T-helper 22 cell (primary cell): ENCODE measurements at places on chromosomes 4 and X.

DNA sequence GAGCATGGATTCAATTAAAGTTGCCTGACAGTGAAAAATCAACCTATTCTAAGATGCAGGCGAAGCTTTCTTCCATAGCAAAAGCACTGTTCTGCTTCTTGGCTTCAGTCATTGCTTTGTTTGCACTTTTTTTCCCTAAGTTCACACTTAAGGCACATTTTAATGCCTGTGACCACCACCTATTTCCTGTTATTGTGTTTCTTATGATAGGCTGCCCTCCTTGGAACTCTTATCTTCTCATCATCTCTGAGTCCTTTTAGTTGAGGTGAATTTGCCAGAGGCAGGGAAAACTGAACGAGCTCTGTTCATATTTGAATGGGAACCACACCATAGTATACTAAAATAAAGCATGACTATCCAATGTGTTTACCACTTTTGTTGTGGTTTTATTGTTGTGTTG lies 119.8 kb downstream of the SPCS3 start:
- no peak for DNase-seq

GRCh38 chrX:16666541-16666940 lies 16.6 kb downstream of the S100G start:
- no peak for DNase-seq

DNA sequence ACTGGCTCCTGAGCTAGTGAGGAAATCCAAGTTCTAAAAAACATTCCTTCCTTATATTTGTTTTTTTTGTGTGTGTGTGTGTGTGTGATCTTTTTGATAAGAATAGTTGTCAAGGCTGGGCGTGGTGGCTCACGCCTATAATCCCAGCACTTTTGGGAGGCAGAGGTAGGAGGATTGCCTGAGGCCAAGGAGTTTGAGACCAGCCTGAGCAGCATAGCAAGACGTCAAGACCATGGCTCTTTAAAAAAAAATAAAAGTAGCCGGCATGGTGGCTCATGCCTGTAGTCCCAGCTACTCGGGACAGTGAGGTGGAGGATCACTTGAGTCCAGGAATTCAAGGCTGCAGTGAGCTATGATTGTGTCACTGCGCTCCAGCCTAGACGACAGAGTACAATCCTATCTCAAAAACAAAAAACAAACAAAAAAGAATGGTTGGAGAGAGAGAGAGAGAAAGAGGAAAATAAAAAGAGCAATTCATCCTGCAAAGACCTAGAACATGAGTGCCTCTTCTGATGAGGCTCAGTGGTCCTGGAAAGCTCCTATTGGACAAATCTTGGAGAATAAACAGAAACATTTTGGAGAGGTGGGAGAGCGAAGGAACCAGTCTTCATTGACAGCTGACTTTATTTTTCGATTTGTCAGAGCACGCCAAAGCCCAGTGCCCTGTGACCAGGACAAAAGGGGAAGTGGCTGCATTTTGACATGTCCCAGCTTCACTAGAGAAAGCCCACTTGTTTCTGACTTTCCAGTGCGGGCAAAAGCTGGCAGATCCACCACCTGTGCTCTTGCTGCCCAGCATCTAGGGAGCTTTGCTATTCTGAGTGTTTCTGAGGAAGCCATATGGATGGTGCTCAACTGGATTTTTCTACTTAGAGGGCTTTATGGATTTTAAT lies 244.7 kb downstream of the PALLD start:
- no peak for DNase-seq

GRCh38 chrX:37745835-37746217 lies 34.0 kb upstream of the CYBB start:
- DNase-seq = no peak

GRCh38 chr4:7034262-7035081 lies 8.7 kb upstream of the TADA2B start:
- DNase-seq = no peak

- DNase-seq = no peak
Observed at GRCh38 chrX:75276666-75277065, 2.8 kb downstream of the UPRT start.

DNA sequence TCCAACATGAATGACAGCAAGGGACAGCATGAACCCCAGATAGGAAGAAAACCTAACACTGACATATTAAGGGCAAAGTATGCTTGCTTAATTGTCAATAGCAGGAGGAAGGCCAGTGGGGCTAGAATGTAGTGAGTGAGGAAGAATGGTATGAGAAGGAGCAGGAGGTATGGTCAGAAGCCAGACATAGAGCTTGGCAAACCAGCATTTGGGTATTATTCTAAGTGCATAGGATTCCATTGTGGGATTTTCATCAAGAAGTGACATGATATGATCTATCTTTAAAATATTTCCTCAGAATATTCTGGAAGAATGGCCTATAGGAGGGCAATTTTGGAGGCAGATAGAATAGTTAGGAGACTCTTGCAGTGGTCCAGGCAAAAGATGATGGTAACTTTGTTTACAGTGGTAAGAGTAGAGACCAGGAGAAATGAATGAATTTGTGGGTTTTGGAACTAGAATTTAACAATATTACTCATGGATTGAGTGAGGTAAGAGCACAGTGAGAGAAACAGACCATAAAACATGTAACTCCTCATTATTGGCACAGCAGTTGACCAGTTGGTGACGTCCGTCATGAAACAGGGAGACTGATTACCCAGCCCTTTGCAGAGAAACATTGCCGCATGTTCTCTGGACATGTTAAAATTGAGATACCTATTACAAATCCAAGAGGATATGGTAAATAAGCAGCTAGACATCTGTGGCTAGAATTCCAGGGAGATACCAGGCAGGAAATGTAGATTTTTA lies 246.5 kb upstream of the HS3ST1 start:
- DNase-seq = no peak

DNA sequence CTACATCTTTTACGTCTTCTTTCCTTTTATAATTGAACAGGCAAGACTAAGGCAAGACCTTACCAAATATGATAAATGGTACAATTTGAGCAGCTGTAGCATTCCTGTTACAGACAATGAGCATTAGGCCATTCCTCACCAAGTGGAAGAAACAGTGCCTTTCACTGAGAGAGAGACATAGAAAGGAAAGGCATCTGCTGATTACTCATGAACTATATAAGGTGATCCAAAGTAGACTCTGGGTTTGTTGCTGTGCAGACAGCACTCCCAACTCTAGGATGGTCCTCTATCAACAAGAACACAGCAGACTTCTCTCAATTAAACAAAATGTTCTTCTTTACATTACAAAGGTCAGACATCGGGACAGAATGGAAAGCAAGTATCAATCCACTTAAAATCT lies 91.9 kb downstream of the FAM13A start:
- no peak for DNase-seq

GRCh38 chr4:35695003-35695402 lies 549.3 kb downstream of the ARAP2 start:
- DNase-seq = no peak

GRCh38 chr4:78662658-78663057 lies 111.1 kb downstream of the ANXA3 start:
- no peak for DNase-seq
